PC-3 (cell line): ENCODE measurements at places on chromosomes 6 and 20. TPM values are rescaled to one million over a fixed set of nuclear protein-coding genes. Genes with fewer than 3 reads are reported as not detected.
A peak's percentile ranks its signal among the peaks of the same experiment; 100 is the strongest.

- peak; percentile 14 for DNase-seq
These were observed 1.6 kb upstream of the SYNCRIP start for GRCh38 chr6:85644279-85644762.

Gene SIRPB1
- 1.7 and 11.6 TPM in 2 replicates for total RNA-seq

Gene MYLK4
- total RNA-seq, result 0.11 and 0.23 TPM in 2 replicates

DNA sequence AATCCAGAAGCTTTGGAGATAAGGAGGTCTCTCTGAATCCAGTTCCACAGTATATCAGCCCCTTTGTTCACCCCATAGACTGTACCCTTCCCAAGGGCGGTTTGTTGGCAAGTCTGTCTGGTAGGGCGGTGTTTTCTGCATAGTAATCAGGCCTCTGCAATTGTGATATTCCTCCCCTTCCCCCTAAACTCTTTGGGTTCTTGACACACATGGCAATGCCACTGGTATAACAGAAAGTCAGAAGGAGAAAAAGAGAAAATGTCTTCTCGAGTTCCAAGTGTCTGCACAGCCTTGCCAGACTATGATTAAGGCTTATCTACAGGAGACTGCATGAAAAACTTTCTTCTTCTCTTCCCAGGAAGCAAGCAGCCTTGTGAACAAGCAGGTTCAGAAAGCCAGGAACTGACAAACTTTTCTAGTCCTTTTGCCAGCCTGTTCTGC lies 45.6 kb downstream of the FOXO3 start:
- no peak for DNase-seq

DNA sequence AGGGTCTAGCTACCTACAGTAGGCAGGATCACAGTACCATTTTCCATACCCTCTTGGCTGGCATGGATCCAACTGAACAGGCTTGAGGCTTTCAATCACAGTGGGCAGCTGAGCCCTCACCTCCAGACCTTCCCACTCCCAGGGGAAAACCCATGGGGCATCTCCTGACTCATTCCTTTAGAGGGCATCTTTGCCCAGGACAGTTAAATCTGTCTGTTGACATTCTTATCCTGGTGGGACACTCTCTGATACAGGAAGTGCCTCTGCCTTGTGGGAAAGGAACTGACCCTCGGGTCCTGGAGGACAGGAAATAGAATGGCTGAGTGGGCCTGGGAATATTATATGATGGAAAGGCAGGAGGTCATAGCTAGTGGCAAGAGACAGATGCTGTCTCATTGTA lies 10.2 kb upstream of the EPB41L1 start:
- peak; percentile 8 for DNase-seq

DNA sequence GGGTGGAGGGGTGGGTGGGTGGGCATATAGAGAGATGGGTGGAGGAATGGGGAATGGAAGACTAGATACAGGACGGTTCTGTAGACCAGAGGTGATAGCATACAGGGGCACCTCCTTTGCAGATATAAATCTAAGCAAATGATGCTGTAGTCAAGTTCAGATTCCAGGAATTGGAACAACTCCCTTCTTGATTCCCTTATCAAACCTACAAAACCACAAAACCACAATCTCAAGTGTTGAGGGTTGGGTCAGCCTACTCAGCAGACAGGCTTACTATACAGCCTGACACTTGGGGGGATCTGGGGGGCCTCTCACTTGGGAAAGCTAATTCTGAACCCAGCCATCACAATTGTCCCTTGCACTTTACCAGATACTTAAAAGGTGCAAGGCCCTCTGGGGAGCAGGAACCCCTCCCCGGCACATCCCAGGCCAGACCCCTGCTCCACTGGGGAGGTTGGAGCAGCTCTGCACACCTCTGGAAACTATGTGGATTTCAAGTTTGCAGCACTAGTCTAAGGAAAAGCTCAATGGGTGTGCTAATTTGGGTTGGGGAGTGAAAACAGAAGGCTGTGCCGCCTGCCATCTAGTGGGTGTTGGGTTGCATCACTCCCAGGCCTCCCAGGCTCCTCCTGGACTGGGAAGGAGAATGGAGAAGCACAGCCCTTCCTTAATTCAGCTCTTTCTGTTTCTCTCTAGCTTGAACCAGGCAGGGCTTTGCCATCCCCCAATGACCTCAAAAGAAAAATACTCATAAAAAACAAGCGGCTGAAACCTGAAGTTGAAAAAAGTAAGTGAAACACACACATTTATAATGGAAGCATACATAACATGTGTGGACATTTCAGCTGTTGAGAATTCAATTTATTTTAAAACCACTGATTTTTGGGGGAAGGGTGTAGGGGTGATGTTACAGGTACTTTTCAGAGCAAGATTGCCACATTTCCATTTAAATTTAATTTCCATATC lies 121.2 kb upstream of the LAMP5 start:
- peak; percentile 82 for DNase-seq

- no peak for DNase-seq
These were observed 12.9 kb downstream of the FARS2 start for GRCh38 chr6:5274231-5274630.

Gene MAPK13
- total RNA-seq, result 36.9 and 41.4 TPM in 2 replicates

Gene SLC17A9
- total RNA-seq, result not detected in 2 replicates

Gene XKR7
- total RNA-seq, result not detected in 2 replicates

DNA sequence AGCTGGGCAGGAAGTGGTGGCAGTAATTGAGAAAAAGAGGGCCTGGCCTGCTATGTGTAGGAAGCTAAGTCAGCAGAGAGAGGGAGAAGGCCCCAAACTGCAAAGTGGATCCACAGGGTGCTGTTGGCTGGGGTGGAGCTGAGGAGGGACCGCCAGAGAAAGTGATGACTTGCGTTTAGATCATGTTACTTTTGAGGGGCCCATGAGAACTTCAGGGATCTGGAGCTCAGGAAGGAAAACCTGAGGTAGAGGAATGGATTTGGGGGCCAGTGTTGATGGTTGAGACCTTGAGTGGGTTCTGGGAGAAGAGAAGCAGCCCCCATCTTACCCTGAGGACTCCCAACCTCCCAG lies 155.5 kb downstream of the MRPL14 start:
- no peak for DNase-seq
